ENCODE measurements at places on chromosomes 1 and 21. TPM values are rescaled to one million over a fixed set of nuclear protein-coding genes. Genes with fewer than 3 reads are reported as not detected.

Gene FCGR3B
- not detected for total RNA-seq

Gene NUAK2
- total RNA-seq = 4.4 TPM

Gene FMO4
- 1.6 TPM for total RNA-seq

Gene NR1I3
- not detected for total RNA-seq

DNA sequence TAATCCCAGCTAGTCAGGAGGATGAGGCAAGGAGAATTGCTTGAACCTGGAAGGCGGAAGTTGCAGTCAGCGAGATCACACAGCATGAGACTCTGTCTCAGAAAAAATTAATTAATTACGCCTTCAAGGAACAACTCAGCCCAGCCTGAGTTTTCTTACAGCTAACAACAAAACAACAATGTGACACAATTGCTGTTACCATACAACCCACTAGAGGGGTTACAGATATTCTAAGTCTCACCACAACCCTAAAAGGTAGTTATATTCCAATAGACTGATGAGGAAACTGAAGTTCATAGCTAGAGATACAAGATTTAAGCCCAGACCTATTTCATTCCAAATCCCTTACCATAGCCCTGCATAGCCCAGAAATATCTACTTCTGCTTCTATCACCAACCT is 2.9 kb upstream of the LRRC8C start:
- DNase-seq = no peak

DNA sequence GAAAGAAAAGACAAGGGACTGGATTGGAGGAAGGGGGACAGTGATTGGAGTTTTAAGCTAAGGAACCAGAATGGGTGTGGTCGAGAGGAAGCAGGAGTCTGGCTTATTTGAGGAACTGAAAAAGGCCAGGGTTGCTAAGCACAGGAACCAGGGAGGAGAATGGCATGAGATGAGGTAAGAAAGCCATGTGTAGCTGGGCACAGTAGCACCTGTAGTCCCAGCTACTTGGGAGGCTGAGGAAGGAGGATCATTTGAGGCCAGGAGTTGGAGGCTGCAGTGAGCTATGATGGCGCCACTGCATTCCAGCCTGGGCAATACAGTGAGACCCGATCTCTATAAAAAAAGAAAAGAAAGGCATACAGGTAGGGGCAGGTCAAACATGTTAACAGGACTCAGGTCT is 8.1 kb upstream of the KHDRBS1 start:
- DNase-seq = no peak

- no peak for DNase-seq
Measured at GRCh38 chr1:220927442-220927841, 48.2 kb downstream of the HLX start.

GRCh38 chr1:216883518-216883917 is 160.3 kb upstream of the ESRRG start:
- DNase-seq = no peak

- DNase-seq = no peak
Measured at GRCh38 chr1:175563236-175563895, 180.0 kb downstream of the TNR start.

DNA sequence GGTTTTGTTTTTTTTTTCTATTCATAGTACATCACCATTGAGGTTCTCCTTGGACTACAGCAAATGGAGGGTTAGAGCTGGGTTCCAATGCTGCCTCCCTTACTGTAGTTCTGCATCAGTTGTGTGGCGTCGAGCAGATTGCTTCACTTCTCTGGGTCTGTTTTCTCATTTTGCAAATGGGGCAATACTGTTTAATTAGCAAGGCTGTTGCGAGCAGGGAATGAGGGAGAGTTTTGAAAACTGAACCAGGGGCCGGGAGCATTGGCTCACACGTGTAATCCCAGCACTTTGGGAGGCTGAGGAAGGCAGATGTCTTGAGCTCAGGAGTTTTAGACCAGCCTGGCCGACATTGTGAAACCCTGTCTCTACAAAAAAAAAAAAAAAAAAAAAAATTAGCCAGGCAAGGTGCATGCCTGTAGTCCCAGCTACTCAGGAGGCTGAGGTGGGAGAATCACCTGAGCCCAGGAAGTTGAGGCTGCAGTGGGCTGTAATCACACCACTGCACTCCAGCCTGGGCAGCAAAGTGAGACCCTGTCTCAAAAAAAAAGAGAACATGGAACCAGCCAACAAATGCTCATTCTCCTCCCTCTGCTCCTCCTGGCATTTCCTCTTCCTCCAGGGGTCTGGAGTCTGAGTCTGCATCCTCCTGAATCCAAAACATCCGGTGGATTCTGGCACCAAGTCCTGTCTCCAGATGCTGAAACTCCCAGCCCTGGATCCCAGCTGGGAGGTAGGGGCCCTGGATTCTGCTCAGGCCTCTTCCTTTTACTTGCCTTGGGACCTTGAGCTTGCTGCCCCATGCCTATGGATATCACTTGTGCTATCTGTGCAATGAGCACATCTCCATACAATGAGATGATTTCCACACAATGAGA is 3.7 kb upstream of the PLOD1 start:
- peak; percentile 57 for DNase-seq

DNA sequence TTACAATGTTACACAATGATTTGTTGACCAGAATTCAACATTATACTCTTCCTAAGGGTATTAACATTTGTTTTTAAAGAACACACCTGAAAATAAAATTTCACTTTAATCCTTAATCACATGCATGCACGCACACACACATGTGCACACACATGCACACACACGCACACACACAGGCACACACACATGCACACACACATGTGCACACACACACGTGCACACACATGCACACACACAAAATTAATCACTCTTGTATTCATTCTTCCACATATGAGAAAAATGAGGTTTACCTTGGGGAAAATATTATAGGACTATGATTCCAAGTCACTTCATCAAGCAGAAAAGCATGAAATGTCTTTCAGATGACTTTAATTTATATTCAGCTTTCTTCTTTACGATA is 331.8 kb upstream of the PLD5 start:
- DNase-seq = no peak

GRCh38 chr1:9249534-9250410 is 15.2 kb downstream of the H6PD start:
- DNase-seq = peak; percentile 71

- DNase-seq = no peak
Measured at GRCh38 chr21:44708866-44709425, 2.4 kb downstream of the TSPEAR start.

DNA sequence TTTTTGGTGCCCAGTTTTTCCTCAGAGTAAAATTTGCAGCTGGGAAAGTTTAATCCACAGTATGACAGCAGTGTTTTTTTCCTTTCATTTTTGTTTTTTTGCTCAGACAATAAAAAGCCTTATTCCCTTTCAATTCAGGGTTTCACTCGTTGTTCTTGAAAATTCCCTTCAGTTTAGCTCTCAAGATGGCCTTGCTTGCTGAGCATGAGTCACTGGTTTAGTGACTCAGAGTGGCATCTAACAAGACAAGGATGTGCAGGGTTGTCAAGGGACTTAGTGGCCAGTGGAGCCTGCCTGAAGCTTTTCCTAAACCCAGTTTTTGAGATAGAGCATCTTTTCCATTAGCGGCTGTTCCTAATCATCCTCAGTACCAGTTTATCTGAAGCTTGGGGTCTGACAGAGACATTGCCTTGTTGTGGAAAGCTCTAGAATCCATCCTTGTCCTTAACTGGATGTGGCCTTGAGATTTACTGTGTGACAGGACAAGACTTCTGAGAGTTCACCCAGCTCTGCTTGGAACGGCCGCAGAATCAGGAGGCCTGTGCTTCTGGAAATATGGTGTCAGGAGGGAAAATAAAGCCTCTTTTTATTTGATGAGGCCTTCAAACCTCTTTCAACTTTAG is 48.4 kb upstream of the DNAJC6 start:
- peak; percentile 92 for DNase-seq

- DNase-seq = no peak
Measured at GRCh38 chr1:38222891-38223290, 176.3 kb upstream of the POU3F1 start.

GRCh38 chr1:98058676-98059075 is 137.8 kb upstream of the DPYD start:
- DNase-seq = no peak

- peak; percentile 81 for DNase-seq
Measured at GRCh38 chr1:21318714-21319159, 28.5 kb upstream of the ECE1 start.
